Activated CD4-positive, CD25-positive, alpha-beta regulatory T cell (primary cell): ENCODE measurements at places on chromosomes 4 and X.

DNA sequence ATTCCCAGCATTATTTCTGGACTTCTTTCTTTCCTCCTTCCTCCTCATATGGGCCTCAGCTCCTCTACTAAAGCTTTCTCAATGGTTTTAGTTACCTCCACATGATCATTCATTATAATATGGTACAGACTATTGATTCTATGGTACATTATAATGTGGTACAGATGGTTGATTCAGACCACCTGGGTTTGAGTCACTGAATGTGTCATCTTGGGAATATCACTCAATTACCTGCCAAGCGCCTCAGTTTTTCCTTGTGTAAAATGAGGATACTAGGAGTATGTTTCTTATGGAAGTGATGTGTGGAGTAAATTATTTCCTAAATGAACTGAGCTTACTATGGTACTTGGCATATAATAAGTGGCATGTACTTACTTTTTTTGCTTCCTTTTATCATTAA is 27.7 kb downstream of the SLIT2 start:
- DNase-seq, result no peak

DNA sequence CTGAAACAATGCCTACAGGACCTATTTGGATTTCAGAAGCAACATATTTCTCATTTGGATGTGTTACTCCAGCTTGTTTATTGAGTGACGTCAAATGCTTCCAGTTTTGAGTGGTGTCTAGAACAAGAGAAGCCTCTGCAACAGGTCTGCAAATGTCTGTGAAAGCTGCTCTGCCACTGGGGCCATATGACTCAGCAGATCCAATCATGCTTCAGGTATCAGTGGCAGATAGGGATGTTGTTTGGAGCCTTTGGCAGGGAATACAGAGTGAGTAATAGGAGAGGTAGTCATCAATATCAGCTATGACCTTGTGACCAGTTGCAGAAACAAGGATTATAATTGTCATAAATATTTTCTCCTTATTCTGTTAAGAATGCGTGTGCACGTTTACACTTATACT is 141.1 kb upstream of the ZXDA start:
- no peak for DNase-seq

GRCh38 chr4:145786830-145787229 is 106.9 kb downstream of the C4orf51 start:
- DNase-seq, result no peak

GRCh38 chrX:19566359-19567222 is 51.3 kb upstream of the MAP3K15 start:
- no peak for DNase-seq

DNA sequence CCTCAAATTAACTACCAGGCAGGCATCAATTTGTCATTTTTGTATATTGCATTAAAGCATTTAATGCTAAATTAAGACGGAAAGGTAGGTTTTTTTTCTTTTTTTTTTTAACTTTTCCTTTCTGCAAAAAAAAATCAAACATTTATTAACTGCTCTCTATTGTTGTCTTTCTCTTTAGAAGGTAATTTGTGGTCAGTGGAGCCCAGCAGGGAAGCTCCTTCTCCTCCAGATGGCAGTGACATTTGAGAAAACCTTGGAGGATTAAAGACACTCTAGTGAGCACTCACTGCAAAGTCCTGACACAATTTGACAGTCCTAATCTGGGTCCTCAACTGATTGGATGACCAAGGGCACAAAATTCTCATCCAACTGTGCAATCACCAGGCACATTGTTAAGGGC is 102.4 kb downstream of the SLIT2 start:
- DNase-seq, result no peak

- no peak for DNase-seq
Measured at GRCh38 chr4:149549911-149550310, 265.7 kb downstream of the IQCM start.

DNA sequence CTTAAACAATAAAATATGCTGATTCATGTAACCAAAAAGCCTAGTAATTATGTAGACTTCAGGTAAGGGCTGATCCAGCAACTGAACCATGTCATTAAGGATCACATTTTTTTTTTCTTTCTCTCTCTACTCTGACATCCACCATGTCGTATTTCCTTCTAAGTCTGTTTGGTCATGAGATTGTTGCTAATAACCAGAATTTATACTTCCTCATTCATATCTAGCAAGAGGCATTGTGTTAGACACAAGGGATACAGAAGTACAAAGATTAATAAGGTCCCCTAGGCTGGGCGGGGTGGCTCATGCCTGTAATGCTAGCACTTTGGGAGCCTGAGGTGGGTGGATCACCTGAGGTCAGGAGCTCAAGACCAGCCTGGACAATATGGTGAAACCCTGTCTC is 24.1 kb downstream of the PHEX start:
- DNase-seq, result no peak

GRCh38 chrX:39616731-39617130 is 481.0 kb downstream of the BCOR start:
- DNase-seq, result no peak
